GM10248 (cell line): ENCODE measurements at places on chromosomes 4 and X.

DNA sequence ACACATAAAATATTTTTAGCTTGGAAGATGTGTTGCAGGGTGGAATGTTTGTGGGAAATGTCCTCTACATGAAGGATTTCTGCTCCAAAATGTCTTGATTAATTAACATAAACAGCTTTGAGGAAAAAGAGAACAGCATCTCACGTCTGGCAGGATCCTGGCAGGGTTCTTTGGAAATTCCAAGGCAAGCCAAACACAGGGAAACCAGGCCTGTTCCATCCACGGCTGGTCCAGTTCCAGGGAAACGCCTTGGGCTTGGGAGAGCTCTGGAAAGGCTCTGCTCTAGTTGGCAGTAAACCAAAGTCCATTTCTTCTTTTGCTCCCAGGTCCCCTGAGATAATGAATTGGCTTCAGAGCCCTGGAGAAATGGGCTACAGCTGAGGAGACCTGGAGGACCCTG lies 42.4 kb upstream of the GAB1 start:
- no peak for DNase-seq

- DNase-seq: no peak
Observed at GRCh38 chrX:135591871-135592270, 71.4 kb downstream of the INTS6L start.

GRCh38 chrX:23338334-23338733 lies 3.7 kb downstream of the PTCHD1 start:
- no peak for DNase-seq

- DNase-seq: no peak
Observed at GRCh38 chr4:164765833-164766232, 11.9 kb downstream of the SMIM31 start.

GRCh38 chr4:107318078-107318477 lies 282.0 kb upstream of the DKK2 start:
- DNase-seq: no peak

- DNase-seq: no peak
Observed at GRCh38 chr4:70903291-70903603, 1.1 kb downstream of the MOB1B start.

- no peak for DNase-seq
Observed at GRCh38 chr4:106806158-106806797, 229.8 kb downstream of the DKK2 start.

- DNase-seq: no peak
Observed at GRCh38 chr4:78671903-78672815, 104.0 kb upstream of the BMP2K start.

DNA sequence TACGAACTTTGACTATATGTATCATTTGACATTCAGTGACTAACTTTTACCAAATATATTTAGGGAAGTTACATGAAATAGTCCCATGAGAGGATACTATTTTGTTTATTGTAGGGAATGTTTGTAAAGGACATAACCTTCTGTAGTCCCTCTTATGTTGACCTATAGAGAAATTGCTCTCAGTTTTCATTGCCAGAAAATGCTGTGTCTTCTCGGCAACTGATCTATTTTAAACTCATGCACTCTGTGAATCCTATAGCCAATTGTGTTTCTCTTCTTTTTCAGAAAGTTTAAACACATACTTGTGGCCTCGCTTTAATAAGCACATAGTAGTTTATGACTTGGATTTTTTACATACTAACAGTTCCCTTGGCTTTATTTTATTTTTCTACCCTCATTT lies 38.2 kb downstream of the DMP1 start:
- no peak for DNase-seq

GRCh38 chr4:4408132-4408523 lies 21.2 kb downstream of the NSG1 start:
- no peak for DNase-seq

DNA sequence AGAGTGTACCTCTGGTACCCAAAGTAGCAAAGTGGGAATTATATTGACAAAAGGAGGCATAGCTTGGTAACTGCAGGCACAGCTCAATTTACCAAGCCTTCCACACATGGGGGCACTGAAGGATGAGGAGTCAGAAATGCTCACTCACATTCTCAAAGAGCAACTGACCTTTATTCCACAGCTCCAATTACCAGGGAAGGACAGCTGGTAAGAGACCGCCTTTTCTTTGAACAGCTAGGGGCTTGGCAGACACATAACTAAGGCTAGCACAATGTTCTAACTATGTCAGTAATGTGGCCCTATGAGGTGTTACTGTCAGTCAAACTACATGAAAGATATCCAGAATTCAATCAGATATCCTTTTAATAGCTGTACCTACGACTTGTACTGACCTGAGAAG lies 20.5 kb upstream of the STS start:
- DNase-seq: no peak

DNA sequence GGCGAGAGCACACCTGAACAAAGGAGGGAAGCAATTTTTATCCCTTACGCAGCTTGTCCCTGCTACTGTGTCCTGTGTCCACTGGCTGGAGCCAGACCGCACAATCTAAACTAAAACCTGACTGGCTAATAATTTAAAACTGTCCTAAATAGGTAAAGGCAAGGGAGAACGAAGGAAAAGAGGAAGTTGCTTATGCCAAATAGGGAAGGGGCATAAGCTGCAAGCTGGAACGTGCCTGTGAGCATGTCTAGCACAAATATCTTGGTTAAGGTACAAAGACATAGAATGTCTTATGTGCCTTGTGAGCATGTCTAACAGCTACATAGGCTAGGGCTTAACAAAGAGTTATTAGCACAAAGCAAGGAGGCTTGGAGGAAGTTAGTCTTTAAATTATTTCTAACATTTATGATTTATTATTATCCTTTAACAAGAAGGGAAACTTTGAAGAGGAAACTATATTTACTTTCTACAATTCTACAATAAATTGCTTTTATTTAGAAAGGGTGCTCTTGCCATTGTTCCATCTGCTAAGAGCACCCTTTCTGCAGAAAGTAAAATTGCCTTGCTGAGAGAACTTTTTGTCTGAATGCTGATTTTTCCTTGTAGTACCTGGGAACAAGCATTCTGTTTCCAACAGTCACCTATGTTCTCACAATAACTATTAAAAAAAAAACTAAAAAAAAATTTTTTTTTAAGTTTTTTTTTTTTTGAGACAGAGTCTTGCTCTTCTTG lies 80.6 kb upstream of the CBR4 start:
- no peak for DNase-seq

- DNase-seq: no peak
Observed at GRCh38 chr4:100590325-100590724, 72.5 kb upstream of the EMCN start.

DNA sequence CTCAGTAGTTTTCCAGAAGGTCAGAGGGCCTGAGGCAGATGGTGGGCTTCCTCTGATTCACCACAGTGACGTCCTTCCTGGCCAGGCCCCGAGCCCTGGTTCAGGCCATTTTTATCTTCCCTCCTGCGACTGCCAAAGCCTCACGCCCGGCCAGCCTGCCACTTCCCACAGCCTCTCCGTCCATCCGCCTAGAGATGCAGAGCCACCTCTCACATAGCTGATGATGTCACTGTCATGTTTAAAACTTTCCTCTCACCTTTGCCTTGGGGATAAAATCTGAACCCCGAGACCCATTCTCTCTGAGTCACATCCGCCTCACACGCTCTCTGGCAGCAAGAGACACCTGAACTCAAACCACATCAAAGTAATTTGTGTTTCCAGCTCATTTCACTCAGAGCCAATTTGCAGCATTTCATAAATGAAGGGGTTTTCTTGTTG lies 175.3 kb downstream of the QDPR start:
- peak; percentile 67 for DNase-seq
